HuH-7.5 (cell line): ENCODE measurements at places on chromosomes 11 and 22.

GRCh38 chr22:49216579-49216978, 611.1 kb downstream of the BRD1 start:
- no peak for DNase-seq

DNA sequence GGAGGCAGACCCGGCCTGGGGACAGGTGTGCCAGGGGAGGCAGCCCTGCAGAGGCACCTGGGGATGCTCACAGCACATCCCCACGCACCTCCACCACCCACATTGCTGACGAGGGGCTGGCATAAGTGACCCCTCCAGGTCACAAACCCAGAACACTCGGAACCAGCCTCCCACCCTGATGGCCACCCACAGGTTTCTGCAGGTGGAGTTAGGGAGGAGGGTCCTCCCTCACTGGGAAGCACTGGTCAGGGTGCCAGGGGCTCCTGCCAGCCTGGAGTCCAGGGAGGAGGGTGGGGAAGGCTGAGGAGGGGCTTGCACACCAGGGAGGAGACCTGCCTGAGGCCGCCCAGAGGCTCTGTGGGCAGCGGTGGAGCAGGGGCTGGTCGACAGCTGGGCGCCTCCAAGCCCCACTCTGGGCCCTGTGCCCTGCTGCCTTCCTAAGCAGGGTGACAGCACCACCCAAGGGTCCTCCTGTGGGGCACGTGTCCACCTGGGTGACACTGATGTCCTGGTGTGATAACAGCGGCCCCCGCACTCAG, 51.0 kb upstream of the CARS1 start:
- DNase-seq = no peak

- DNase-seq = no peak
These were observed 3.4 kb upstream of the MS4A15 start for GRCh38 chr11:60753309-60753708.

- no peak for DNase-seq
These were observed 12.2 kb upstream of the GSTP1 start for GRCh38 chr11:67571443-67571842.

DNA sequence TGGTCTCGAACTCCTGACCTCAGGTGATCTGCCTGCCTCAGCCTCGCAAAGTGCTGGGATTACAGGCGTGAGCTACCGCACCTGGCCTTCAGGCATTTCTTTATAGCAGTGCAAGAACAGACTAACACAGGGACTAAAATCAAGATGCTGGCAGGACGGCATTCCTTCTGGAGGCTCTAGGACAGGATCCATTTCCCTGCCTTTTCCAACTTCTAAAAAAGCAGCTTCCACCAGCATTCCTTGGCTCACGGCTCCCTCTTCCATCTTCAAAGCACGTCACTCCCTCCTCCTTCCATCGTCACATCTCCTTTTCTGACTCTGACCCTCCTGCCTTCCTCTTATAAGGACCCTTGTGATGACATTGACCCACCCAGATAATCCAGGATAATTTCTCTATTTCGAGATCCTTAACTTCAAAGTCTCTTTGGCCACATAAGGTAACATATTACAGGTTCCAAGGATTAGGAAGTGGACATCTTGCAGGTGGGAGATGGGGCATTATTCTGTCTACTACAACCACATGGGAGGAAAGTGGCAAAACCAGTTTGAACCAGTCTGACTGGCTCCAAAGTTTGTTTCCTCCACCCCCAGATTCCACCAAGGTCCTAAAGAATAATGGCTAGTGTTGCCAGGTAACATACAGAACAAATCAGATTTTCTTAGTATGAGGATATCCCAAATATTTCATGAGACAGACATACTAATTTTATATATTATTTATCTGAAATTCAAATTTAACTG, 172.5 kb downstream of the MN1 start:
- no peak for DNase-seq

DNA sequence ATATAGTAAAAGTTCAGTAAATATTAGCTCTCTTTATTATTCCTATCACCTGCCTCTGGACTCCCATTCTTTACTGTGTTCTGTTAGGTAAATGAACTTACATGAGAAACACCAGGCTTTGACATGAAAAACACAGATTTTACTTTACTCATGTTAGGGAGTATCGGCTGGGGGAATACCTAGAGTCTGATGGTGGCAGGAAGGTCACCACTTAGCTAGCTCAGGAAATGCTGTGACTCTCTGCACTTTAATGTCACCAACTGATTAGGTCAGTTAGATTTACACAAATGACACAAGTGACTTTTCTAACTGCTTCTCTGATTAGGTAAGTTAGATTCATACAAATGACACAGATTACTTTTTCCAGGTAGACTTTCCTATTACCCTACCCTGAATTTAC, 225.1 kb downstream of the SWAP70 start:
- no peak for DNase-seq

DNA sequence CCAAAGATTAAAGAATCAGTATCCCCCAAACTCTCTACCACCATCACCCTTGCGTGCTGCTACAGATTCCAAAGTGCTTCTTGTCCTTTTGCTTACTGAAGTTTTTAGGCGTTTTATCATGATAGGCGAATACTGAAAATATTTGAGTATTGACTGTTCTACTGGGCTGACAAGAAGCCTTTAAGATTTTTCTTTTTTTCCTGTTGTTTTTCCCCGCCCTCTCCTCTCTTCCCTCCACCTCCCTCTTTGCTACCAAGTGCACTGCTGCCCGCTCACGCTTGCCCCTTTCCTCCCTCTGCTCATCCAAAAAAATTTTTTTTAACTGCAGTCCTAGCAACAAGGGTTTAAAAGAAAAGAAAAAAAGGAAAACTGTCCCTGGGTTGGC, 679 bp downstream of the SPCS2 start:
- DNase-seq = no peak

DNA sequence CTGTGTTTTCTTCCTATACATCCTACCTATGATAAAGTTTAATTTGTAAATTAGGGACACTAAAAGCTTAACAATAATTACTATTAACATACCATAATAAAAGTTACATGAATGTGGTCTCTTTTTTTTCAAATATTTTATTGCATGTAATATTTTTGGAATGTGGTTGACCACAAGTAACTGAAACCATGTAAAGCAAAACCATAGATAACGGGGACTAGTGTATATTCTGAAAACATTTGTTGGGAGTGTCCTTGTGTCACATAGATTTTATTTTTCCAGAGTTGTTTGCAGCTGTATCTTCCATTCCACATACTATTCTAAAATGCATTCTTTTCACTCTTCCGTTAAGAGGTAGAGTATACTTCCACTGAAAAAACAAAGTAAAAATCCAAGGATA, 200.4 kb downstream of the KIF18A start:
- DNase-seq = no peak

DNA sequence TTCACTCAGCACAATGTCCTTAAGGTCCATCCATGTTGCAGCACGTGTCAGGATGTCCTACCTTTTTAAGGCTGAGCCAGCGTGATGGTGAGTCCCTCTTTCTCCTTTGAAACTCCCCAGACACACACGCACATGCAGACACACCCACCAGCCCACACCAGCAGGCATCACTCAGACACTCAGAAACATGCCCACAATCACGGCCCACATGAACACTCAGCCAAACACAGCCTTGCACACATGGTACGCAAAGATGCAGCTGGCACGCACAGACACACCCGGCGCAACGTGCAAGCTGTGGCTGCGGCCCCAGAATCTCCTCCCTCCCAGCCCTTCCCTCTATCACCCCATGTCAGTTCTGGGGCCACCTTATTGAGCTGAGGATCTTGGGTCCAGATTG, 8.0 kb downstream of the FADS3 start:
- DNase-seq = no peak

DNA sequence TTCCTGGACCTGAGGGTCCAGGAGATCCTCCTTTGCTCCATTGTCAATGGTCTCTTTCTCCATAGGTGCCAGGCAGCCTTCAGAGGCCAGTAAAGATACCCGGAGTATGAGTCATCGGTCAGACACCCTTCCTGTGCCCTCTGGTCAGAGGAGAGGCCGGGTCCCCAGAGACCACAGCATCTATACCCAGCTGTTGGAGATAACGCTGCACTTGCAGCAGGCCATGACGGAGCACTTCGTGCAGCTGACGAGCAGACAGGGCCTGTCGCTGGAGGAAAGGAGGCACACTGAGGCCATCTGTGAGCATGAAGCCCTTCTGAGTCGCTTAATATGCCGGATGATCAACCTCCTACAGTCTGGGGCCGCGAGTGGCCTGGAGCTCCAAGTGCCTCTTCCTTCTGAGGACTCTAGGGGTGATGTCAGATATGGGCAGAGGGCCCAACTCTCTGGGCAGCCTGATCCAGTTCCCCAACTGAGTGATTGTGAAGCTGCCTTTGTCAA, at the start of gene ACCSL:
Gene ACCSL, plus strand, starts transcription at position 51 of the 501 bp plus-strand sequence. Its CDS starts 56 bp downstream, at position 107.
- DNase-seq = no peak

- DNase-seq = no peak
These were observed 70.5 kb upstream of the FAT3 start for GRCh38 chr11:92154110-92154509.

DNA sequence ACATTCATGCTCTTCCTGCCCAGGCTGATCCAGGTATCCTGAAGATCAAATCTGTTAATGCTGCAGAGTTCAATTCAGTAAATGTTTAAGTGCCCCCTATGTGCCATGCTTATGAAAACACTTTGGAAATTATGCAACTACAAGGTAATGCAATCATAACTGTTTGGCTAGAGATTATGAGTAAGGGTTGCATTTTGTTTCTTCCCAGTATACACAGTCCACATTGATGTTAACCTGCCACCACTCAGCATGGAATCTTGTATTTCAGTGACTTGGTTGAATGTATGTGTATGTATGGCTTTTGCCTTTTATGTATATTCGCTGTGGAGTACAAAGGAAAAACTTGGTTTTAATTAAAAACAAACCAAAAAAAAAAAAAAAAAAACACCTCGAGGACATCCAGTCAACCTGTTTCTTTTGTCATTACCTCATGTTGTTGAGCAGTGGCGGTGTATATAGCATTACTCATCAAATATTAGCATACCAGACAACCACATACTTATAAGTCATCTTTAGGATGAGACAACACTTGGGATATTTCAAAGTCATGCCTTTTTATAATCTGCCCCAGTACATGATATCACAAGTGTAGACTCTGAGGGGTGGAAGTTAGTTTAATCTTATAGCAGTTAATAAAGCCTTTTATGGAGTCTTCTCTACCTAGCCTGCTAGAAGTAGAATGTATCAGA, 86.1 kb upstream of the HORMAD2 start:
- no peak for DNase-seq

DNA sequence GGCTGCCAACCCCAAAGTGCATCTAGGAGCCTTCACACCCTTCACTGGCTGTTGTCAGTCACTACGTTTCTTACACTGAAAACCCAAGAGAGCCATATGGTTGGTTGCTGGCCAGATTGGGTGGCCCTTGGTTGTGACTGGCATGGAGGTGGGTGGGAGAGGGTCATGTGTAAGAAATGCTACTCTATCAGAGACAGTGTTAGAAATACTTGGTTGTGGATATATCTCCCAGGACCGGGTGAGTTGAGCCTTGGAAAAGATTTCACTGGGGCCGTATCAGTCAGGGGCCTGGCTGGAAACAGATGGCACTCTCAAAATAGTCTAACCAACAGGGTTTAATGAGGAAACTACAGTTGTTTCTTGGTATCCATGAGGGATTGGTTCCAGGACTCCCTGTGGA, 15.2 kb downstream of the ENDOD1 start:
- DNase-seq = no peak

DNA sequence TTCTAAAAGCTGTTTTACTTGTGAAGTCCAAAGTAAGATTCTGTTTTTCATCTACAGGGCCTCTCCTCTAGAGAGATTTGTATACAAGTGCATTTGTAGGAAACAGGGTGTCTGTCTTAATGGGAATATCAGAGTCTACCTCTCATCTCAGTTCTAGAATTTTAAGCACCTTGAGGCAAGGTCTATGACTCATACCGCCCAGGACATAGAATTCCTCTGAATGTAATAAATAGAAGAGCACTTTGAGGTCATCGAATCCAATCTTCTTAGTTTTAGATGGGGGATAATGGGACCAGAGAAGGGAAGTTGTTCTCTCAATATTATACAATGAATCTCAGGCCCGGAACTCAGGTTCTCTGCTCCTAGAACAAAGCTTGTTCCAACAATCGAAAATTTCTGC, 101.8 kb upstream of the TIMP3 start:
- DNase-seq = no peak

DNA sequence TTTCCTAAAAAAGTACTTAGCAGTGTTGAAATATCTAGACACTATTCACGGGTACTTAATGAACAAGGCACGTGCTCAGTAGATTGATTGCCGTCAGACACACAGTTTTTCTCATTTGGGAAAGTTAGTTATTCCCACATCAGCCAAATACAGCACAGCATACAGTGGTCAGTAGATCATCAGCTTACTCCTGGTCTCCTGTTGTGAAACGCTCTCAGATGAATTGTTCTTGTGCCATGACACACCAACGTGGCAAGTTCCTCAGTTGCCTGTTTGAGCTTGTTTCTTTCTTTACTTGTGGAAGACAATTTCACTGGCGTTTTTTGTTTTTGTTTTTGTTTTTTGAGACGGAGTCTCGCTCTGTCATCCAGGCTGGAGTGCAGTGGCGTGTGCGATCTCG, 8.6 kb downstream of the TAB1 start:
- no peak for DNase-seq

- DNase-seq = no peak
These were observed 655.5 kb downstream of the KCNA4 start for GRCh38 chr11:29361369-29361768.

DNA sequence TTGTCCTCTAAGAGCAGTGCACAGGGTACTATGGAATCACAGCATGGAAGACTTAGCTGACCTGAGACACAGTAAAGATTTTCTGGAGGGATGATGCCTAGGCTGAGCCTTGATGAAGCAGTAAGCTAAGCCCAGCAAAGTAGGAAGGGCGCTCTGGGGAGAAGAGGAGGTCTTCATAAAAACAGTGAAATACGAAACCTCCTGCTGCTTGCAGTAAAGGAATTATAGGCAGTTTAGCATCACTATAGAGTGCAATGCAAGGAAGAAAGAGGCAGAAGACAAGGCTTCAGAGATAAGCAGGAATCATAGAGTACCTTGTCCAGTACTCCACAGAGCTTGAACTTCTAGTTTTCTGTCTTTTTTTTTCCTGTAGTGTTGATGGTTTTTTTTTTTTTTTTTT, 555.7 kb upstream of the CADM1 start:
- no peak for DNase-seq

DNA sequence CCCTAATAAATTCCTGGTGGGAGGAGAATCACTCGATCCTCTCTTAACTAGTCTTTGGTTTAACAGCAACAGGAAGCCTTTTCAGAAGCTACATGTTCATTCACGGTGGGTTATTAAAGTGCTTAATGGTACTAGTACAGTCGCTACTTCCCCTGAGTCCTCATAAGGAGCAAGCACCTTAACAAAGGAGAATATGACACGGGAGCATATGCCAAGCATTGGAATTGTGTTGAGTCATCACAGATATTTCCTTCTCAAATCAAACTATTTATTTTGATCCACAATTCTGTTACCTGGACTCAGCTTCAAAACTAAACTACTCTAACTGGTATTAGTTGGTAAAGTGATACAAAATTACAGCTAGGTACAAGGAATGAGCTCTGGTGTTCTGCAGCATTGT, 177.5 kb upstream of the CTSC start:
- no peak for DNase-seq

GRCh38 chr11:68461575-68461917, 994 bp downstream of the PPP6R3 start:
- DNase-seq = no peak

GRCh38 chr22:42651134-42651533, 1.9 kb upstream of the CYB5R3 start:
- no peak for DNase-seq

GRCh38 chr11:125001079-125001778, 47.2 kb downstream of the CCDC15 start:
- DNase-seq = no peak

- DNase-seq = no peak
These were observed 95.5 kb downstream of the RPL27A start for GRCh38 chr11:8777907-8778767.

GRCh38 chr11:127587511-127587910, 586.9 kb upstream of the KIRREL3 start:
- DNase-seq = no peak
